T-helper 17 cell (primary cell): ENCODE measurements at places on chromosomes 2 and 18. TPM values are rescaled to one million over a fixed set of nuclear protein-coding genes. Genes with fewer than 3 reads are reported as not detected.

DNA sequence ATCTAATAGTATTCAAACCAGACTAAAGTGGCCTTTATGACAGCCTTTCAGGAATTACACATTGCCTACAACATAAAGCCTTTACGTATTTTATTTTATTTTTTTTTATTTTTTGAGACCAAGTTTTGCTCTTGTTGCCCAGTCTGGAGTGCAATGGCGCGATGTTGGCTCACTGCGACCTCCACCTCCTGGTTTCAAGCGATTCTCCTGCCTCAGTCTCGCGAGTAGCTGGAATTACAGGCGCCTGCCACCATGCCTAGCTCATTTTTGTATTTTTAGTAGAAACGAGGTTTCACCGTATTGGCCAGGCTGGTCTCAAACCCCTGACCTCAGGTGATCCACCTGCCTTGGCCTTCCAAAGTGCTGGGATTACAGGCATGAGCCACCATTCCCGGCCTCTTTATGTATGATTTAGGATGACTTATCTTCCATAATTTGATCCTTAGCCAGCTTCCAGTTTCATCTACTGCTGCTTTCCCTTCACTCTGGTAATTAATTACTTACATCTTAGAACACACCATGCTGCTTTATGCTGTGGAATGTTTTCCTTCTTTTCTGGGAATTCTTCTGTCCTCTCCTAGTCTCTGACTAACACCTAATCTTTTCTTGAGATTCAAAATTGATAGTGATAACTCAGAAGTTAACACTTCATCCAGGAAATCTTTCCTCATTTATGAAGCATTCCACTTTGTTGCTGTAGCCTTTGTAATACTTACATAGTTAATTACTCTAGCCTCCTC, 2.6 kb downstream of the USP14 start:
- no peak for DNase-seq

- no peak for DNase-seq
Observed at GRCh38 chr2:25489631-25490030, 147.9 kb upstream of the DNMT3A start.

DNA sequence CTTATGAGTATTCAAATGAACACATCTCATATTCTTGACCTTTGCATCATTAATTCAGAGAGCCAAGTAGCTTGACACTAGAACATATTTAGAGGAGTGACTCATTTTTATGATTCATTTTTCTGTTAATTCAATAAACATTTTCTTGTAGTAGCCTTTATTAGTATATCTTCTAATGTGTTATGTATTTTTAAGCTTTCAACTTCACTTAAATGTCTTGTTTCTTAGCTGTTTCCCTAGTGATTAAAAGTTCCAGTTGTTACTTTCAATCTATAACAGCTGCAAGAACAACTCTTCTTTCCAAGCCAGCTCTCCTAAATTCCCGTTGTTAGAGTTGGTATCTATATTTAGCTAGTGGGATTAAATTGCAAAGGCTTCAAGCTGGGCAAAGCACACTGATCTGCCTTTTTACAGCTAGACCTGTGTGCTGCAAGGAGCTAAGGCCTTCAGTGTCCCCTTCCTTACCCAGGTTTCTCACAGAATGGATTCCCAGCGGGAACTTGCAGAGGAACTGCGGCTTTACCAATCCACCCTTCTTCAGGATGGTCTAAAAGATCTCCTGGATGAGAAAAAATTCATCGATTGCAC, at the start of gene KLHL41:
KLHL41 (plus strand) TSS at position 405 of the 588 bp plus-strand sequence; CDS start at position 482, 77 bp downstream.
- DNase-seq: no peak

GRCh38 chr2:240129731-240130392, 6.2 kb downstream of the COPS9 start:
- no peak for DNase-seq

DNA sequence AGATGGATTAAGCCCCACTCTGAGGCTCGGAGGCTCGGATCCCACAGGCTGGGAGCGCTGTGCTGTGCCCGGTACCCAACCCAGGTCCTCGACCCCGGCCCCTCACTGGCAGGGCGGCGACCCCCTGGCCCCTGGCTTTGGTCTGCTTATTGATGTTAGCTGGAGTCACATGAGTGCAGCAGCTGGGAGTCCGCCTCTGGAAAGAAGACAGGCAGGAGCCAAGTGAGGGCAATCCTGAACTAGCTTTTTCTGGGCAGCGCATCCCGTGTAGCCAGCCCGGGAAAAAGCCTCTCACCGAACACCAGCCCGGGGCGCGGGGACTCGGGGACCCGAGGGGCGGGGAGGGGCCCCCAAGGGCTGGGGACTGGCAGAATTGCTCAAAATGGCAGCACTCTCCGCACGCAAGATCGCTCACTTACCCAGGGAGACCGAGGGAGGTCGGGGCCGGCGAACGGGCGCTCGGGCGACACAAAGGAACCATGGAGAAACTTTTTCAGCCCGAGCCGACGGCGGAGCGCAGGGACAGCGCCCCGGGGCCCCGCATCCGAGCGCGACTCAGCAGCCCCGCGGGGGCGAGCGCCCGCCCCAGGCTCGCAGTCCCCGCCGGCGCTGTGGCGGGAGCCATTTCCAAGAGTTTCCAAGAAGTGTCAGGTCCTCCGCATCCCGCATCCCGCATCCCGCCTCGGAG, 567 bp downstream of the TMEM200C start:
- DNase-seq: no peak

DNA sequence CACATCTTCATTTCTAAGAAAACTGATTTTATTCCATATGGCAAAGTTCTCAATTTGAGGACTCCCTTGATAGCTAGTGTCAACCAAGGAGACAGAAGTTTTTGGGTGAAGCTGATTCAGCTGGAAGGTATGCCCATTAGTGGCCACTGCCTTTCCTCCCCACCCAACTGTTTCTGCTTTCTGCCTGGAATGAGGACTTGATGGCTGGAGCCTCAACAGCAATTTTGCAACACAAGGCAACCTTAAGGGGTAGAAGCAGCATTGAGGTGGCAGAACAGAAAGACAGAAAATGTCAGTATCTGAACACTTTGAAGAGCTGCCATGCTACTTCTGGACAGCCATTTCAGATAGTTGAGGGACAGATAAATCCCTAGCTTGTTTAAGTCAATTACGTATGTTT, 47.0 kb downstream of the INHBB start:
- DNase-seq: no peak

- no peak for DNase-seq
Observed at GRCh38 chr2:27255660-27256059, 7.2 kb downstream of the SLC30A3 start.

GRCh38 chr2:119315241-119315925, 51.3 kb downstream of the C2orf76 start:
- DNase-seq: no peak

DNA sequence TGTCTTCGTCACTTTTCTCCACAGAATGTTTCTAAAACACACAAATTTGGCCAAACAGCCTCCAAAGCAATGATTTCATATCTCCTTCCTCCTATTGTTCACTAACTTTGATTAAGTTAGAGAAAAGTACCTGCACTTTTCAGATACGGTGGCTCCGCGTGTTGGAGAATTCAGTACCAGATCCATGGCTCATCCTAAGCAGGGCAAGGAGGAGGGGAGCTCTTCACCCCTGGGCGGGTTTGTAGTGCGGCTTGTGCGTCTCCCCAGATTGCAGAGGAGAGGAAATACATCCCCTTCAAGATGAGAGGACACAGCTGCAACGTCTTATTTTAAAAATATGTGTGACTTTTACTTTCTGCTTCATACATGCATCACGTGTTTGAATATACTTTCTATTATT, 333.0 kb downstream of the AGAP1 start:
- DNase-seq: no peak

GRCh38 chr2:139946690-139947089, 1166.5 kb upstream of the NXPH2 start:
- DNase-seq: no peak

GRCh38 chr2:190537765-190538164, 3.2 kb upstream of the NEMP2 start:
- DNase-seq: no peak

DNA sequence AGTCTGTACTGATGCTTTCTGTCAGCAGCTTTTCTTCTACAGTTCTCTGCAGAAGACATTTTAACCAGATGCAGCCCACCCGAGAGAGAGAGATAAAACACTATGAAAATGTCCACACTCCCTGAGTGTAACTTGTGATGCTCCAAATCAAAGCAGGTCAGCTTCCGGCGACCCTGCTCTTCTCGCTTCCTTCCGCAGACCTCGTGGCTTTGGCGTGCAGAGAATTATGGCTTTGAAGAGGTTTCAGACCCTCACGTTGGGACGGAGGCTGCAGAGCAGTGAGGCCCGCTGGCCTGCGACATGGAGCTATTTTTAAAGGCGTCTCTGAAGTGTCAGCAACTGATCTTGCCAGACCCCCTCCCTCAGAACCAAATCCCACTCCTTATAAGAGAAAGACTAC, 41.8 kb downstream of the TMEM163 start:
- no peak for DNase-seq

- DNase-seq: no peak
Observed at GRCh38 chr2:75098856-75099255, 100.5 kb downstream of the TACR1 start.

- DNase-seq: no peak
Observed at GRCh38 chr18:68428661-68429060, 286.2 kb downstream of the TMX3 start.

- DNase-seq: no peak
Observed at GRCh38 chr2:20222014-20222768, 2.7 kb downstream of the SDC1 start.

DNA sequence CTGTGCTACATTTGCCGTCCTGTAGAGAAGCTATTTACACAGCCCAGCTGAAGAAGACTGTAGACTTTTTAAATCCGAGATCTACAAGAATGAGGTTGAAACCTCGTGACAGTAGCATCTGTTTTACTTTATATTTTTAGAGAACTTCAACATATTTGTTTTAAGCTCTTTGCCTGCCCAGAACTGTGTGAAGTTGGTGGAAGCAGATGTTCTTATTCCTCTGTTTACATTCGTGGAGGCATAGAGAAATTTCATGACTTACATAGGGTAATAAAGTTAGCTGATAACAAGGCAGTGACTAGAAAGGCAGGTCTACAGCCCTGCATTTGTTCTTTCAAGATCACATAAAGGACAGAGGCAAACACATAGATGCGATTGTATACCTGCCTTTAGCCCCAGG, 47.0 kb upstream of the MAP3K20 start:
- no peak for DNase-seq

- no peak for DNase-seq
Observed at GRCh38 chr2:27241761-27242613, 20.9 kb downstream of the SLC30A3 start.

DNA sequence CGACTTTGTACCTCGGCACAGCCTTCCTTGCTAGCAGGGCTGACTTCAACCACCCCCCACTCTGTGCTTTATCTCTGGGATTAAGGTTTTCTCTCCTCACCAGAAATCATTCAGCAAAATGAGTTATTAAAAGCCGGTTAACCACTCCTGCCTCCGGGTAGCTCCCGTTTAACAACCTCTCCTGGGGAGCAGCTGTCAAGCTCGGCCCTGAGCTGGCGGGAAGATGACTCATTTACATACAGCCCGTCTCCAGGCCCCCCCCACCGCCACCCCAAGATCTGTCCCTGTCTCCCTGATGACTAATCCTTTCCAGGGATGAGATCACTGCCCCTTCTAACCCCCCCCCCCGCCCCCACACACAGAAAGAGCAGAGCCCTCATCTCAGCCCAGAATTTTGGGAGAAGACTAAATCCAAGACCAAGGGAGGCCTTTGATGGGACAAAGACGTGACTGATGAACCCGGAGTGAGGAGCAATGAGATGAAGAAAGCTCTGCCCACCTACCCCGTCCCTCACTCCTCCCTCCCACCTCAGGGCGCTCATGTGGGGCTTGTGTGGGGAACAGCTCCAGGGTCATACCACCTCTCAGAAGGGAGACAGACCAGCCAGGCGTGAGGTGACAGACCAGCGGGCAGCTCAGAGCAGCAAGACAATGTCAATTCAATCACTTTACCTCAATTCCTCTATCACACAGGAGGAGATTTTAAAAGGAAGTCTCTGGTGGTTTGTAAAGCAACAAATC, 131.4 kb downstream of the MSH2 start:
- no peak for DNase-seq

- no peak for DNase-seq
Observed at GRCh38 chr2:166451468-166451867, 42.6 kb downstream of the SCN7A start.

DNA sequence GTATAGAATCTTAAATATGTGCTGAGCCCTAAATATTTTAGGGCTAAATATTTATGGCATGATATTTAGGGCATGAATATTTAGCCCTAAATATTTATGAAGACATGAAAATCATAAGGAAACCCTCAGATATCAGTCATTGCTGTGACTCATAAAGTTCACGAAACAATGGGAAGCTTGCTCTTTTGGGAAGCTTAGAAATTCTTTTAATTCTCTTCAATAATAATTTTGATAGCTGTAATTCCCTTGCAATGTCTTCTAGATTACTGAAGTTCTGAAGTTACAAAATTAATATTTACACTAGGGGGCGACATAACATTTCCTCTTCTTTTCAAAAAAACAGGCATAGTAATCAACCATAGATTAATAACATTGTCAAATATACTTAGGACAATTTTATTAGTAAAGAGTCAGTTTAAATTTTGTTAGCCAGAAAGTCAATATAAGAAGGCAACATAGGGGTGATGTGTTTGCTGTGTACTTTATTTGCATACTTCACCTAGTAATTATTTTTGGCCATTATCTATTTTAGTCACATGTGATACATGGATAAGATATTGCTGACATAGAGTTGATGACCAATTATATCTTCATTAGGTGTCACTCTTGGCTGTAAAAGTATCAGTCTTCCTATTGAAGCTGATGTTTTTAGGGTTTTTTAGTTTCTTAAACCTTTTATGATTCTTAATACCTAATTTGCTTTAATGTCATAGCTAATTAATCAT, 13.2 kb downstream of the ZNF804A start:
- no peak for DNase-seq

- DNase-seq: no peak
Observed at GRCh38 chr2:228387776-228388175, 206.3 kb upstream of the SPHKAP start.

GRCh38 chr2:167692936-167693335, 554.5 kb downstream of the STK39 start:
- no peak for DNase-seq

DNAH6 gene
- total RNA-seq: 0.52 TPM

ARL5A gene
- total RNA-seq: 27.6 TPM

CENPA gene
- 0.50 TPM for total RNA-seq

MORN2 gene
- 2.7 TPM for total RNA-seq

CDK15 gene
- total RNA-seq: not detected

UGT1A10 gene
- not detected for total RNA-seq
